ENCODE measurements at places on chromosomes 4 and X.

GRCh38 chr4:102546635-102547034, 45.5 kb downstream of the NFKB1 start:
- DNase-seq, result no peak

DNA sequence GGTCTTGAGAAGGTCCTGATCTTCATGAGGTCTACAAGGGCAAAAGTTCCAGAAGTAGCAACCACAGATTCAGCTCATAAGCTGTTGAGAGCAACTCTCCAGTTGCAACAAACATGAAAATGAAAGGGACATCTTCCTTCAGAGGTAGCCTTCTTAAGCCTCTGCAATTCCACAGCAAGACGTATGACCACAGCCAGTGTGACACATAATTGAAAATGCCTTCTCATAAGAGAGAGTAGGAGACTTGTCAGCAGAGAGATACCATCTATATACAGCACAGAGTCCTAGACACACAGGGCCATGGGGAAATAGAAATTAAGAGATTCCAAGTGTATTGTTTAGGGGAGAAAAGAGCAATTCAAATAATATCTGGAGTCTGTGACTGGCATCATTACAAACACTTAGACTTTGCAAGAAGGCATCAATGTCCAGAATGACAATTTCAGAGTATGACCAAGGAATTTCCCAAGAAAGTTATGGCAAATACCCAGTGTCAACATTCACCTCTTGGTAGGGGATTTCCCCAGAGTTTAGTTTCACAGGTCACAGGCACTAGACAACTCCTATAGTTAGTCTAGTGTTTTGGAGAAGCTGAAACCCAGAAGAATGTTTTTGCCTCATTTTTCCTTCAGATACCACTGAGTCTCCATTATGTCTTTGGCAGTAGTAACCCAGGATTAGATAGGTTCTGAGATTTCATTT, 340.3 kb downstream of the ZNF674 start:
- no peak for DNase-seq

DNA sequence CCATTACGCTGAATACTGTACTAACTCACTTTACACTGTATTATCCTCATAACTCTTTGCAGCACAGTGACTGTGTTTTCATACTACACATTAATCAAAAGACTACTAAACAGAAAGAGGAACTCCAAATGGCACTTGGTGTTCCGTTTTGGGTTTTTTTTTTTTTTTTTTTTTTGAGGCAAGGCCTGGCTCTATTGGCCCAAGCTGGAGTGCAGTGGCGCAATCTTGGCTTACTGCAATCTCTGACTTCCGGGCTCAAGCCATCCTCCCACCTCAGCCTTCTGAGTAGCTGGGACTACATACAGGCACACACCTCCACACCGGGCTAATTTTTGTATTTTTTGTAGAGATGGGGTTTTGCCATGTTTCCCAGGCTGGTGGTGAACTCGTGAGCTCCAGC, 10.7 kb downstream of the KLHL8 start:
- peak; percentile 39 for DNase-seq

GRCh38 chr4:57103051-57103450, 7.1 kb downstream of the IGFBP7 start:
- DNase-seq, result no peak

DNA sequence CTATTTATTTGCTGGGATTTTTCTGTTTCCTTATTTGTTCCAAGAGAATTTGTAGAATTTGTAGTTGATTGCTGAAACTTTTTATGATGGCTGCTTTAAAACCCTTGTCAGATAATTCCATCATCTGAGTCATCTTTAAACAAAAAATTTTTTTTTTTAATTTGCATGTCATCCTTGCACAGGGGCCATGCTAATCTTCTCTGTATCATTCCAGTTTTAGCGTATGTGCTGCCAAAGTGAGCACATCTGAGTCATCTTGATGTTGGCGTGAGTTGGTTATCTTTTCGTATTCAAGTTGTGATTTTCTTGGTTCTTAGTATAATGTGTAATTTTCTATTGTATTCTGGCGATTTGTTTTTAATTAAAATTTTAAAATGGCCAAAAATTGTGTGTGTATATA, 18.7 kb upstream of the ZNF157 start:
- DNase-seq, result no peak

DNA sequence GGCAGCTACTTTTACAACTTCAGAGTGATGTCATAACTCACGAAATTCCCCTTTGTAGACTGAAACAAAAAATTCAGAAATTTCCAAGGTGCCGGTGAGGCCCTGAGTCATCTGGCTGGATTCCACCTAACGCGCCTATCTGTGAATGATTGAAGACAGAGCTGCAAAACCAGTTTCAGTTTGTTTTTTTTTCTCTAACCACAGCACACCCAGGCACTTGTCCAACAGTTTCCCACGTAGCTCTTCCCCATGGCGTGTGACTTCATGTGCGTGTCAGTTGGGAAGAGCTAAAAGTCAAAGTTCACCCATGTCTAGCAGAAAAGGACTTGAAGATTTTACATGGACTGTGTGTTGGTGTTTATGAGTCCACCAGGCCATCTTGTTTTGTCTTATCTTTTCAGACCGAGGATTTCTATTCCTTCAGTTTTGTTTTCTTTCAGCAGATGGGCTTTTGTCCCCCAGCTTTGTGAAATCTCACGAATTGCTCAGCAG, 16.4 kb downstream of the TCEANC start:
- DNase-seq, result peak; percentile 51

DNA sequence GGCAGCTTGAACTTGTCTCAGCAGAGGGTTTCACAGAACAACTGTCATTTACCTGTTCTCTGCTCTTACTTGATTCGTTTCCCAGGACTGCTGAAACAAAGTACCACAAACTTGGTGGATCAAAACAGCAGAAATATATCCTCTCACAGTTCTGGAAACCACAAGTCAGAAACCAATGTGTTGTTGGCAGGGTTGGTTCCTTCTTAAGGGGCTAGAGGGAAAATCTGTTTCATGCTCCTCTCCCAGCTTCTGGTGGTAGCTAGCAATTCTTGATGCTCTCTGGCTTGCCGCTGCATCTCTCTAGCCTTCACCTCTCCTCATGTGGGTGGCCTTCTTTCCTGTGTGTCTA, 4.7 kb downstream of the TLR8 start:
- no peak for DNase-seq

DNA sequence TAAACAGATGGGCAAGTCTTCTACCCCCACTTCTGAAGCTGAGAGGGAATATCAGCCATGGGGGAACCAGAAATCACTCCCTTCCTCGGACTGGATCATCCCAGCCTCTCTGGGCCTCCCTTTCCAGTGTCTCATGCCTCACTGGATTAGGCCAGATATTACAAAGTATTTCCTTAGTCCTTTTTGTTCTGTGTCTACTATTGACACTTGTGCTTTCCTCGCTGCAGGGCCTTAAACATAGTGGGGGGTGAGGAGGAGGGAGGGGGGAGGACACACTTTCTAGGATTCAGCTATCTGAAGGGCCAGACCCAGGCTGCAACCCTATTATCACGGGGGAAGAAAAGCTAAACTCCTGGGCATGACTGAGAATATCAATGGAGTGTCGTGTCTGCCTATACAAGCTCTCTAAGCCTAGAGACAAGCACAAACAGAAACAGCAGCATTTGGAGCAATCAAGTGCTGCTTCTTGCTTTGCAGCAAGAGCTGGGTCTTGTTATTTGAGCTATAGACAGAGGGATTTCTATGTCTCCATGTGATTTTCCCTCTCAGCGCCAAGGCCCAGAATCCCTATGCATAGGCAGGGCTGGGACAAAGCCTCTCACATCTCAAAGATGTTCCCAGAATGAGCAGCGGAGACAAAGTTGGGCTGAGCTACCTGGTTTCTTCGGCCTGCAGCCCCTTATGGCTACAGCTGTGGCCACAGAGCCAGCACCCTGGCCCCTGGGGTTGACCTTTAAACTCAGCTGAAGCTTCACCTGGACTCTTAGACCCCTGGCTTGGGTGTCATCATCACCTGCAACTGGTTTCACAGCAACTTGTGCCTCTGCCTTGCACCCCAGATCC, 20.2 kb downstream of the PJA1 start:
- no peak for DNase-seq

GRCh38 chrX:21840193-21840545, 752 bp downstream of the MBTPS2 start:
- DNase-seq, result no peak

DNA sequence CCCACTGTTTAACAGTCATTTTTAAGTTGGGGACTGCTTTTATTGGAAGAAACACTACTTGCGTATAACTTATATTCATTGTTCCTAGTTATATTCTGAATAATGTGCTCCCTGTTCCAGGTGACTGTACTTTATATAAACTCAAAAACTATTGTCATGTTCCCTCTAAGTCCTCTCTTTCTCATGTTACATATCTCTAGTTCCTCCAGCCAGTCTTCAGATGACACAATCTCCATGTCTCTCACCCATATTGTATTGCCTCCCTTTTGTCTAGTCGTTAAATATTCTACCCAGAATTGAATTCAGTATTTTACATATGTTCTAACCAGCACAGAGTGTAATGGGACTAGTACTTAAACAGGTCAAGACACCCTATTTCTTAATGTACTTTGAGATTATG, 5.3 kb downstream of the VAMP7 start:
- no peak for DNase-seq

GRCh38 chrX:105117621-105118020, 102.9 kb downstream of the TEX13A start:
- no peak for DNase-seq

GRCh38 chr4:80989921-80990544, 40.5 kb upstream of the BMP3 start:
- peak; percentile 38 for DNase-seq

- no peak for DNase-seq
Observed at GRCh38 chrX:124231451-124231759, 101.1 kb upstream of the TEX13D start.

DNA sequence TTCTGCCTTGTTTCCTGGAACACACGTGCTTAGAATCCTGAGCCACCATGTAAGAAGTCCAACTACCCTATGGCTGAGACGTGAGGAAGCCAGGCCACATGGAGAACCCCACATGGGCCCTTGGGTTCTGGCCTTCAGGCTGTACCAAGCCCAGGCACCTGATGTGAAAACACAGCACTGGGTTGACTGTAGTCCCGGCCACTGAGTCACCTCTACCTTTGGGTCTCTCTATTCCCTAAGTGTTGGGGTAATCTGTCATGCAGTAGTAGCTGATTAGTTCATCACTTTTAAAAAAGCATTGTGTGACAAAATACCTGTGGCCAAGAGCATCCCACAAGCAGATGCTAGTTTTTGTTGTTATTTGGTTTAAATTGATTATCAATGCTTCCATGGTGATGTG, 24.3 kb downstream of the CFAP97 start:
- no peak for DNase-seq

- DNase-seq, result no peak
Observed at GRCh38 chr4:169657470-169658107, 37.2 kb downstream of the CLCN3 start.

DNA sequence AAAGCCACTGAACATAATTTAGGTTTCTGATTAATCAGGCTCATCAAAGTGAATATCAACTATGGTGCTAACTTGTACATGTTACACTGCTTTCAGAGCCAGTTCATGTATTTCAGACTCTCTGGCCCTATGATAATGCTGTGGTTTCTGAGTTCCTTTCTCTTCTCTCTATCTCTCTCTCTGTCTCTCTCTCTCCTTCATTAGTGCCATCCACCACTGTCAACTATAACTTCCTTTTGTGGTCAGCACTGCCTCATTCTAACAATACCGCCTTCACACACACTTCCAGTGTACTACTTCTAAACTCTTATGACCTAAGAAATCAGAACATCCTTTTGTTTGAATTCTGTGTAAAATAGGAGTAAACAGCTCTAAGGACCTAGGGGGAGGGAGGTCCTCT, 907.1 kb downstream of the RPA4 start:
- peak; percentile 10 for DNase-seq

DNA sequence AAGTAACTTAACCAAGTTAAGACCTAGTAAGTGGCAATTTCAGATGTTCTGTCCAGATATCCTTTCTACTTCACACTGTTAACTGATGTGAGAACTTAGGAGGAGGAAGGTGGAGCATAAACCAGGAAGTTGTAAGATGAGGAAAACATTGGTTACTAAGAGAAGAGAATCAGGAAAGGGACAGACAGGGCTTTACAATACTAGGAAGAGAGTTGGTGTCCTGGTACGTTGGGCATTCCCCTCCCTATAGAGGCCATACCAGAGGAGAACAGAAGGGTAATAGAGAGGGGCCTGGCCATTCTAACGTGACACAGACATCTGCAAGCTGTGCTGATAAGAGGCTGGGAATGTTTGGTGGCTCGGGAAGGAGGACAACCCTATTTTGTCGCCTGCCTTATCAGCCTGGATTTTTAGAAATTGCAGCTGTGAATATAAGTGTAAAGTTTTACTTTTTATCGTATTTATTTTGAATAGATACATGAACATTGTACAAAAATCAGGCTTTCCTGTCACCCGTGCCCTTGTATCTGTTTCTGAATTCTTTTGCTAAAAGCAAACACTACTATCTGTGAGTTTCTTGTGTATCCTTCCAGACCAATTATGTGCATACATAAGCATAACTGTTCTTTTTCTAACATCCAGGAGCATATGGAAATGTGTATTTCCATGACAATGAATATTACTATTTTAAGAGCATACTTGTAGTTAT, 53.5 kb upstream of the HPRT1 start:
- DNase-seq, result no peak

- no peak for DNase-seq
Observed at GRCh38 chrX:147803948-147804347, 107.8 kb upstream of the FMR1 start.

DNA sequence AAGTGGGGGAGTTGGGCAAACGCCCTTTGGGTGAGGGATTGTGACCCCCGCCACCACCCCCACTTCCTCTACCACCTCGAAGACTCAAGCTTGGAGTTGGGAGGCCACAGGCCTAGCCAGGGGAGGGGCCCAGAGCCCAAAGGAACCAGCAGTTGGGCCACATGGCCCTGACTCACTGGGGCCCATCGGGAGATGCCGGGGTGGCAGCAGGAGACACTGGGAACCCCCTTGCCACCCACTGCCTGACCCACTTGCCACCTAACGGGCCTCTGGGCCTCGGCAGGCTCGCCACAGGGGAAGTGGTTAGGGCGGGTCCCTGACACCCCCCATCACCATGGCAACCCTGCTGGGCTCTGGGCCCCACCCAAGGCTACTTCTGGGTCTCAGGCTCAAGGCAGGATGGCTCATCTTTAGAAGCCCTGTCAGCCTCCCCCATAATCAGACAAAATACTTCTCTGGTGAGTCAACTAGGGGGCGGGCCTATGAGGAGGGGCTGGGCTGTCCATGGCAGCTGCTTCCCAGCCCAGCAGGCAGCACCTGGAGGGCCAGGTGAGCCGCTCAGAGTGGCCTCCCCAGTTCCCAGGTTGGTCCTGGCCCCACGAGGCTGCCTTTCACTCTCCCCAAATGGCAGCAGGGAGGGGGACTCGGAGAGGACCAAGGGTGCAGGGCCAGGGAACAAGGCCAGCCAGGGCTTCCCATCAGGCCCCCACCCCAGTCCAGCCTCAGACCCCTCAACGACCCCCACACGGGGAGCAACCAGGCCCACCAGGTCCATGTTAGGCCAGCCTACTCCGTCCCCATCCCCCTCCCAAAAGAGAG, 5.6 kb downstream of the FLNA start:
- DNase-seq, result peak; percentile 99

DNA sequence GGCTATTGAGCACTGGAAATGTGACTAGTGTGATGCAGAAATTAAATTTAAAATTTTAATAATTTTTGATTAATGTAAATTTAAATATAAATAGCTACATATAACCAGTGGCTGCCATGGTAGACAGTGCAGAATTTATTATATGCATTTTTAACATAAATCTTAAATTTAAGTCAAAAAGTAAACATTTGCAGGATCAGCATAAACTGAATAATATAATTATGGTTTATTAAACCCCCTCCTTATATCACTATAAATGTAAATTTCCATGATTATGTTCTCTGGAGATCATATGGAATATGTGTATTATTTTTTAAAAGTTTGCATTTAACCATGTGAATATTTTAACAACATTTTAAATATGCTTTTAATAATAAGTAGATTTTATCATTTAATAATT, 155.8 kb downstream of the TEX13C start:
- DNase-seq, result no peak

Data from immature natural killer cell (primary cell).